NCI-H1694 (cell line): ENCODE measurements at places on chromosomes 16 and 17.

DNA sequence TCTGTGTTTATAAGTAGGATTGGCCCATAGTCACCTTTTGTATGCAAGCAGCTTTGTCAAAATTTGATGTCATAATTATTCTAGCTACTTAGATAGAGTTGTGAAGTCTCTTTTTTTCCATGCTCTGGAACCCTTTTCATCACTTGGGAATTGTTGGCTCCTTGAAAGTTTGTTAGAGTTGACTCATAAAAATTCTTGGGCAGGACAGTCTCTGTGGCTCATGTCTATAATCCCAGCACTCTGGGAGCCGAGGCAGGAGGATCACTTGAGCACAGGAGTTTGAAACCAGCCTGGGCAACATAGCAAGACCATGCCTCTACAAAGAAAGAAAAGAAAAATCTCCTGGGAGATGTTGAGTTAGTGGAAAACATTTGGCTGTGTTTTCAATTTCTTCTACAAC is 45.7 kb upstream of the MRC2 start:
- DNase-seq: no peak

DNA sequence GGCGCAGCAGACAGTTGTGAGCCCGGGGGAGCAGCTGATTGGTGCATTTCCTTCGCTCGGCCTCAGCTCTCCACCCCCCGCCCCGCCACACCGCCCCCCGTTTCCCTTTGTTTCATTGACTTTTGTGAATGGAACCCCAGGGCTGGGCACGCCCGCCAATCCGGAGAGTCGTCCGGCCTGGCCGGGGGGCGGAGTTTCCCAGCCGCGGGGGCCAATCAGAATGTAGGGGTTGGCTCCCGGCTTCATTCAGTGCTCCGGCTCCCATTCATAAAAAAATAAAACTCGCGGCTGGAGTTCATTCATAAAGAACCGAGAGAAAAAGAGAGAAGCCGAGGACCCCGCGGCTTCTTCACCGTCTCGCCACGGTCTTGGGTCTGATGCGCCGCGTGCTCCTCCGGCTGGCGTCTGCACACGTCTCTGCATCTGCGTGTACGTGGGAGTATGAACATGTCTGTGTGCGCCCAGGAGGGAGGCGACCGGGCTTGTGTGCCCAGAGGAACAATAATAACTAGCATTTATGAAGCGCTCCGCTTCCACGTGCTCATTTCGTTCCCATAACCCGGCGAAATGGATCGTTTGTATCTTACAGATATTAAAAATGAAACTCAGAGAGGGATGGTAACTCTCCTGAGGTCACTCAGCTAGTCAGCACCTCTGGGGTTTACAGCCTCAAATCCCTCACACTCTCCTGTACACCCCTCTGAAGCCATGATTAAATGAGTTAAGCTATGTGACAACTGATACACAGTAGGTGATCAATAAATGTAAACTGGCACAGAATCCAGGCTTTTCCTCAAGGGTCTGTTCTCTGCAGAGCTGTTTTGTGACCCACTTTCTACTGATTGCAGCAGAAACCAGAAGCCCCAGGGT is at the start of gene ETV4:
TSS of gene ETV4 (minus strand) at position 22 of the 870 bp plus-strand sequence. CDS start 723 bp downstream, outside the sequence.
- DNase-seq: peak; percentile 91

GRCh38 chr16:28014851-28015250 is 48.7 kb downstream of the GSG1L start:
- DNase-seq: no peak

GRCh38 chr17:794876-795275 is 12.7 kb downstream of the MRM3 start:
- peak; percentile 94 for DNase-seq

- DNase-seq: no peak
Measured at GRCh38 chr16:54199487-54200160, 87.0 kb downstream of the IRX3 start.

DNA sequence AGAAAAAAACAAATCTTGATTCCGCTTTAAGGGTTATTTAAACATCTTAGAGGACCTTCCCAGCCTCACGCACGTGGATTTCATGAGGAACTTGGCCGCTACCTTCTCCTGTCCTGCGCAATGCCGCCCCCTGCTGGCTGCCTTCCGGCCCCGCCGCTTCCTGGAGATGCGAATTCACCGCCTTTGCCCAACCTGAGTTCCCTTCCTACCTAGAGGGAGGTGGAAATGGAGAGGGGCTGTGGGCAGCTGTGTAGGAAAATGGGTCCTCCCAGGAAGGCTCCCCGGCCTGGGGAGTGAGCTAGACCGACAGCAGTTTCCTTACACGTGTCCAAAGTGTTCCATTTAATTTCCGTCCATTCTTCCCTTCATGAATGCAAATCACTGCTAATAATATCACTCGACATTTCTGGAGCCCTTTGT is 1.0 kb upstream of the ABCC12 start:
- DNase-seq: peak; percentile 35

- no peak for DNase-seq
Measured at GRCh38 chr16:58293449-58293848, 1.4 kb downstream of the PRSS54 start.

DNA sequence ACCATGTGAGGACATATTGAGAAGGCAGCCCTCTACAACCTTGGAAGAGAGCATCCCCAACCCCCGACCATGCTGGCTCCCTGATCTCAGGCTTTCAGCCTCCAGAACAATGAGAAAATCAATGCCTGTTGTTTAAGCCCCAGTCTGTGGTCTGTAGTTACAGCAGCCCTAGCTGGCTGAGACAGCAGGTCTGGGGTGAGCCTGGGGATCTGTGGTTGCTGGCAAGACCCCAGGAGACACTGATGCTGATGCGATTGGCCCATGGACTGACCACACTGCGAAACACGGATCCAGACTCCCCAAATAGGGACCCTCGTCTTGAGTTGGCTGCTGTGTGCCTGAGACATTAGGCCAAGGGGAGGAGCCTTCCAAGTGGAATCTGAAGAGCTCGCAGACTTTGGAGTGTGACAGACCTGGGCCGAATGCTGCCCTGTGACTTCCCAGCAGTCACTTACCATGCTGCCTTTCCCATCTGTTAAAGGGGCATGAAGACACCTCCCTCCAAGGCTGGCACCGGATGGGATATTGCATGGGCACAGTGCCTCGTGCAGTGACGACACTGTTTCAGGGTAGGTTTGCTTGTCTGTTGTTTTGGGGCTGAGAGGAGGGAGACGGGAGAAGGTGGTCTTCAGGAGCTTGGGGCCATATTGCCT is 147.8 kb upstream of the RPL38 start:
- no peak for DNase-seq

- DNase-seq: no peak
Measured at GRCh38 chr17:76094046-76094445, 9.5 kb downstream of the EXOC7 start.

DNA sequence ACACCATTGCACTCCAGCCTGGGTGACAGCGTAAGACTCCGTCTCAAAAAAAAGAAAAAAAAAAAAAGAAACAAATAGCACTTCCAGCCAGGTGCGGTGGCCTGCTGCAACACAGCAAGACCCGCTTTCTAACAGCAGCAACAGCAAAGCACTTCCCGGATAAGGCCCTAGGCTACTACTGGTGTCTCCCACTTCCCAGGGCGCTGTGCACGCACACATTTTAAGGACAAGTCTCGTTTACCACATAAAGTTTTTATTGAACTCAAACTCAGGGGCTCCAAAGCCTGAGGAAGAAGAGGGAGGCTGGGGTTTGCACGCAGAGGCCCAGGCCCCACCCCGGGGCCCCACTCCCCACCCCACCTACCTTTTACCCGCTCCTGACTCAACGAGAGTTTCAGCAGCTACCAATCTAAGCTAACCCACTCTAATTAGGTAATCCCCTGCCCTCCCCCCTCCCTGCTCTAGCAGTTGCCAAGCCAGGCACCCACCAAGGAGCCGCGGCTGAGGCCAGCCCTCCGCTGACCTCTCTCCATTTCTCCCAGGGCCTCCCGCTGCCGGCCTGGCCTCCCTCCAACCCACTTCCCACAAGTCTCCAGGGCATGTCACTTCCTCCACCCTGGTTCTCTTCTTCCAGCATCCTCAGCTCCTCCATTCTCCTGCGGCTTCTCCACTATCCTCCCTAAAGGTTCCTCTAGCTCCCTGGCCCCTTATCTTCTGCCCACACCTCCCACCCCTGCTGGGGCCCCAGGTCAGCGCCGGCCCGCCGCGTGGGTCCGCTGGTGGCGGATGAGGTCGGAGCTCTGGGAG is 2.4 kb downstream of the ZNF768 start:
- DNase-seq: no peak
